ENCODE measurements at places on chromosomes 13 and 19. TPM values are rescaled to one million over a fixed set of nuclear protein-coding genes. Genes with fewer than 3 reads are reported as not detected.

PSMD8 gene
- total RNA-seq, result 290 TPM

DNA sequence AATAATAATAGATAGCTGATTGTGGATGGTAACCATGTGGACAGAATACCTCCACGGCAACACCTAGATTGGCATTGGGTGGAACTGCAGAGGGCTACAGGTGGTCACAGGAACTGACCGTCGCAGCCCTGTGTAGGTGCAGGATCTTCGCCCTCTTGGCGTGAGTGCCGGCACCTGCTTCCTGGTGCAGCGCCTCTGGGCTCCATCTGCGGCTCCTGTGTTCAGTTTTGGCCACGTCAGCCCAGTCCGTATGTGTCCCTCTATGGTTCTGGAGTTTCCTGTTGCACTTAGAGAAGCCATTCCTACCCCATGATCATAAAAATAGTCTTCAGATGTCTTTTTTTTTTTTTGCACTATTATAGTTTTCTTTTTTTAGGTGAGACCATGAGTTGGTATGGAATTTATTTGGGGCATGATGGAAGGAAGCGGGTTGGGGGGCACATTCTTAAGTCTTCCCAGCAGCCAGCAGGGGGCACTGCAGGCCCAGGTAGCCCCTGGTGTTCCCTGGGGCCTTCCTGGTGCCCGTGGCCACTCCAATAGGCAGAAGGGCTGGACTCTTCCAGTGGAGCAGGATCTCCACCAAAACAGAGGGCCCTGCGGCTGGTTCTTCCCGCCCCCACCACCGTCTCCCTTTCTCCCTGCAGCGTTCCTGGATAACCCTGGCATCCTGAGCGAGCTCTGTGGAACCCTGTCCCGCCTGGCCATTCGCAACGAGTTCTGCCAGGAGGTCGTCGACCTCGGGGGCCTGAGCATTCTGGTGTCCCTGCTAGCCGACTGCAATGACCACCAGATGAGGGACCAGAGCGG, 10.1 kb upstream of the SLC25A42 start:
- DNase-seq, result peak; percentile 73

GRCh38 chr19:57675881-57676280, 5.9 kb upstream of the ZNF551 start:
- no peak for DNase-seq

NLRP9 gene
- not detected for total RNA-seq

DNA sequence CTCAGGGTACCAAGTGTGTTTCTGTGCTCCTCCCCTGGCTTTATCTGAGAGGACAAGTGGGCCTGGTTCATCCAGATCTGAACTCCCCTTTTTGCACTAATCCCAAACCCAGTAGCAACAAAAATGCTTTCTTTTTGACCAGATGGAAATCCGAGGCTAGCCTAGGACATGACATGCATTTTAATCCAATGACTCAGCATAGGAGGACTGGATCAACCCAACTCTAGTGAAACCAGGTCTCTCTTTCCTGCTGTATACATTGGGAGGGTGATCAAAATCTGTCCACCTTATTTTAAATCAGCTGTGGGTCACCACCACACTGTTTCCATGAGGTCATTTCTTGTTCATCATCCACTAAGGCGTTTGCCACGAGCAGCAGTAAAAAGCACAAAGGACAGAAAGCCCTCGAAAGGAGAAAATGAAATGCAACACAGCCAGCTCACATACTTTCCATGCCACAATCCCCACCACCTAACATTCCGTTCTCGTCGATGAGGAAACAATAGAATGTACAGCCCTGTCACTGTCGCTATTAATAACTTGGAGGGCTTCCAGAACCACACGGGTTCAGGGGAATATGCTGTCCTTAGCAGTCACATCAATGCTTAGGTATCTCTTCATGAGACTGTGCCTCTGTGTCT, 543.0 kb downstream of the IRS2 start:
- DNase-seq, result peak; percentile 29

All from left cardiac atrium (tissue), 4 donors.